Effector CD4-positive, alpha-beta T cell (primary cell): ENCODE measurements at places on chromosomes 3 and 15.

GRCh38 chr3:151724576-151725562, 8.9 kb upstream of the AADACL2 start:
- no peak for DNase-seq

DNA sequence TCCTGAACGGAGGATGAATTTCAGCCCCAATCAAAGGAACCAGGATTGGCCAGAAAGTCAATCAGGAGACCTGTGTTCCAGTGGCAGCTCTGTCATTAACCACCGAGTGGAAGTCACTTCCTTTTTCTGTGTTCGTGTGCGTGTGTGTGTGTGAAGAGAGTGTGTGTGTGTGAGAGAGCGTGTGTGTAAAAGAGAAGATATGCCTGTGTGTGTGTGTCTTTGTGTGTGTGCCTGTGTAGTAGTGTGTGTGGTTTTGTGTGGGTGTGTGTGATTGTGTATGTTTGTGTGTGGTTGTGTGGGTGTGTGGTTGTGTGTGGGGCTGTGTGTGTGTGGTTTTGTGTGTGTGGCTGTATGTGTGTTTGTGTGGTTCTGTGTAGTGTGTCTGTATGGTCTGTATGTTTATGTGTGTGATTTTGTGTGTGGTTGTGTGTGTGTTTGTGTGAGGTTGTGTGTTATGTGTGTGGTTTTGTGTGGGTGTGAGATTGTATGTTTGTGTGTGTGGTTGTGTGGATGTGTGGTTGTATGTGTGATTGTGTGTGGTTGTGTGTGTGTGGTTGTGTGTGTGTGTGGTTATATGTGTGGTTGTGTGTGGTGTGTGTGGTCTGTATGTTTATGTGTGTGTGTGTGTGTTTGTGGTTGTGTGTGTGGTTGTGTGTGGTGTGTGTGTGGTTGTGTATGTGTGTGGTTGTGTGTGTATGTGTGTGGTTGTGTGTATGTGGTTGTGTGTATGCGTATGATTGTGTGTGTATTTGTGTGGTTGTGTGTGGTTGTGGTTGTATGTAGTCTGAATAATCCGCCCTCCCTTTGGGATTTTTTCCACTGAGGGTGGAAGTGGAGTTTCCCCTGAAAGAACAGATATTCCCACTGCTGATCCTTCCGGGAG, 314.4 kb downstream of the SHQ1 start:
- no peak for DNase-seq

GRCh38 chr3:74591342-74591741, 23.1 kb downstream of the CNTN3 start:
- no peak for DNase-seq

- no peak for DNase-seq
These were observed 328.3 kb downstream of the OXSM start for GRCh38 chr3:26118165-26118564.
